CD4-positive, alpha-beta T cell treated with Interleukin-21 for 1 hour (primary cell): ENCODE measurements at places on chromosomes 3 and 15.

DNA sequence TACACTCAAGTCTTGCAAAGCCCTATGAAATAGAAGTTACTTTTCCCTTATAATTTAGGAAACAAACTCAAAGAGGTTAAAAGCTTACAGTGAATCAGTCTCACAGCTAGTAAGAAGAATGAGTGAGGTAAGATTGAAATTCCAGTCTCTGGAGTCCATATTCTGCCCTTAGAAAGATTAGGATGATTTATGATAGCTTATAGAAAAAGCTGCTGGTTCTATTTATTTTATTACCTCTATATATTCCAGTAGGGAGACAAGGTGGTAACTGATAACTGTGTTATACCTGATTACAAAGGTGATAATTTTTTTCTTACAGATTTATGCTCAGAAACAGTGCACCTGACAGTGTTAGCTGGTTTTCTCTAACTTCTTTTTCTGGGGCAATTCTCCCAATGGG is 34.1 kb upstream of the SPESP1 start:
- DNase-seq, result no peak

DNA sequence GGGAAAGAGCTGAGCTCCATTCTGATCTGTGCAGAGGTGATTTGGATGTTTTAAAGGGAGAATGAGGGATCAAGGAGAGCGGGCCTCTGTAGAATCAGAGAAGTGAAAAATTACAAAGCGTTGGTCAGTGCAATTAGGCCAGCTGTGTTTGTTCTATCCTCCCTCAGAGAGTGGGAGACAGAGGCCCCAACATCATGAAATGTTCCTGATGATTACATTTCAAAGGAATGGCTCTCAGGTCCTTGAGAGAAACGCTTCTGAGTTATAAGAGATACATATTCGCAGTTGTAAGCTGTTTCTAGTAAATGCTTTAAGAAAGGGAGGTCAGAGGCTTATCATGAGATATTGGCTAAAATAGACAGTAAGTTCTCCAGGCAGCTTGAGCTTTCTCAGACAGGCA is 15.7 kb upstream of the CAND2 start:
- DNase-seq, result no peak

DNA sequence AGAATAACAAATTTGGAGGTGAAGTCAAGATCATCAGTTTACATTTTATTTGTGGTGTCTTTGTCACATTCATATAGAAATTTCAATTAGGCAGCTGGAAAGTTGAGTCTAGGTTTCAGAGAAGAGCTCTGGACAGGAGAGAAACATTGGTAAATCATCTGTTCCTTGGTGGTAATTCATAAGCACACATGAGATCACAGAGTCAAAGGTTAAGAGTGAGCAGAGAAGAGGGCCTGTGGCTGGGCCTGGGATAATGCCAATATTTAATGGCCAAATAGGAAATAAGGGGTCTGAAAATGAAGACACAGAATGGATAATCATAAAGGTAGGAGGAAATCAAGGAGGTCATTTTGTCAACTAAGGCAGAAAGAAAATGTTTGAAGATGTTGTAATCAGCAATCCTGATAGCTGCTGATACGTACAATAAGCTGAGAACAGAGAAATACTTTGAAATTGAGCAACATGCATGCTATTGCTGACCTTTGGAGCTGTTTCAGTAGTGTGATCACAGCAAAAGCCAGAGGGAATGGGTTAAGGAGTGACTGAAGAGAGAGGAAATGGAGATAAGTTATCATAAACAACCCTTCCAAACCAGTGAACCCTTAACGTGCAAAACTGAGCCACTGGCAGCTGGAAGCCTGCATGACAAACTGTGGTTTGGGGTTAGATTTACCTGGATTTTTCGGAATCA is 692.8 kb downstream of the AGBL1 start:
- DNase-seq, result no peak

DNA sequence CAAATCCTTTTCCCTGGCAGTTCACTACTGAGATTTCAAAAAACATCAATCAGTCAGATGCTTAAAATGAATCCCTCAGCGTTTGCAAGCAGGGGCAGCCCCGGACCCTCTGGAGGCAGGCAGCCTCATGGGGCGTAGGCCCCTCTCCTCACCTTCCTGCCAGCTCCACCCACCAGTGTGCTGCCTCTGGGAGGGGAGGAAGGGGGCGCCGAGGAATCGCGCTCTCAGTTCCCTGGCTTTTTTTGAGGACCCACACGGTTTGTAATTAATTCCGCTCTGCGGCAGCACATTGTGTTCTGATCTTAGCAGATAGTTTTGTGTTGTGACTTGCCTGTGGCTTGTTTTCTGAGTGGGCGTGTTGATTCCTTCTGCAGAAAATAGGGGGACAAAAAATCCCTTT is 159.9 kb downstream of the KLF13 start:
- DNase-seq, result no peak

- no peak for DNase-seq
Observed at GRCh38 chr3:183553334-183554026, 2.0 kb downstream of the KLHL6 start.

DNA sequence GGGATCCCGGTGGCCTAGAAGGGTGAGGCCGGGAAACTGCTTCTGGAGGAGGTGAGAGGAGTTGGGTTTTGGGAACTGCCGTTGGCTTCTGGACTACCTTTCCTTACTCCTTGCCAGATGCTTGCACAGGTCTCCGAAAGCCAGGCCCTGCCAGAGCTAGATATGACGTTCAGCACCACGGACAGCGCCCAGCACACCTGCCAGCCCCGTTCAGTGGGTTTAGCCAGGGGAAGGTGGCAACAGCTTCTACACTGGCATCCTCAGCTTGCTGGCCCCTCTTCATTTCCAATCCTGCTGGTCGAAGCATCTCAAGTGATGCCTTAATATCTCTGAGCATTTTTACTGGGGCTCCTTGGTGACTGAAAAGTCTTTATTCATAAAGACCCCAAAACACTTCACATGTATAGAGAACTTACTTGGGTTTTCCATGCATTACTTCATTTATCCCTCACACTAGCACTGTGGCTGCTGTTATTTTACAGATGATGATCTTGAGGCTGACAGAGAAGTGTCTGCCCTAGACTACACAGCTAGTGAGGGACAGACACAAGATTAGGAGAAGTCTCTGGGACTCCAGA is 21.9 kb downstream of the HCN4 start:
- peak; percentile 40 for DNase-seq

GRCh38 chr15:25863111-25863967 is at the start of gene ATP10A:
Gene ATP10A (minus strand): TSS chr15:25863327. CDS start chr15:25863096, 231 bp downstream.
- peak; percentile 57 for DNase-seq

DNA sequence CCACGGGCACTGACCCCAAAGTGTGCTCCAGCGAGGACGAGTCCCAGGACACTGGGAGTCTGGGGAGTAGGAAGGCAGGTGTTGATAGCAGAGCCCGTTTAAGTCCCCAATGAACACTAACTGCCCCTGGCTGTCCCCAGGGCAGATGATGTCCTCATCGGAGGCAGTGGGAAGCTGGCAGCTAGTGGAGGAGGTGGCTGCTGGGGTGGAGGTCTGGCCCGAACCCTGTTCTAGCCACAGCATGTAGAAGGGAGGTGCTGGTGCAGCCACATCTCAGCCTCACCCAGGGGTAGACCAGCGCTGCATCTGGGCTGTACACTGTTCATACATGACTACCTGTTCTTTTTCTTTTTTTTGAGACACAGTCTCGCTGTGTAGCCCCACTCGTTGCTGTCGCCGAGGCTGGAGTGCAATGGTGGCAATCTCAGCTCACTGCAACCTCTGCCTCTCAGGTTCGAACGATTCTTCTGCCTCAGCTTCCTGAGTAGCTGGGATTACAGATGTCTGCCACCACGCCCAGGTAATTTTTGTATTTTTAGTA is 51.8 kb downstream of the KLF13 start:
- no peak for DNase-seq

DNA sequence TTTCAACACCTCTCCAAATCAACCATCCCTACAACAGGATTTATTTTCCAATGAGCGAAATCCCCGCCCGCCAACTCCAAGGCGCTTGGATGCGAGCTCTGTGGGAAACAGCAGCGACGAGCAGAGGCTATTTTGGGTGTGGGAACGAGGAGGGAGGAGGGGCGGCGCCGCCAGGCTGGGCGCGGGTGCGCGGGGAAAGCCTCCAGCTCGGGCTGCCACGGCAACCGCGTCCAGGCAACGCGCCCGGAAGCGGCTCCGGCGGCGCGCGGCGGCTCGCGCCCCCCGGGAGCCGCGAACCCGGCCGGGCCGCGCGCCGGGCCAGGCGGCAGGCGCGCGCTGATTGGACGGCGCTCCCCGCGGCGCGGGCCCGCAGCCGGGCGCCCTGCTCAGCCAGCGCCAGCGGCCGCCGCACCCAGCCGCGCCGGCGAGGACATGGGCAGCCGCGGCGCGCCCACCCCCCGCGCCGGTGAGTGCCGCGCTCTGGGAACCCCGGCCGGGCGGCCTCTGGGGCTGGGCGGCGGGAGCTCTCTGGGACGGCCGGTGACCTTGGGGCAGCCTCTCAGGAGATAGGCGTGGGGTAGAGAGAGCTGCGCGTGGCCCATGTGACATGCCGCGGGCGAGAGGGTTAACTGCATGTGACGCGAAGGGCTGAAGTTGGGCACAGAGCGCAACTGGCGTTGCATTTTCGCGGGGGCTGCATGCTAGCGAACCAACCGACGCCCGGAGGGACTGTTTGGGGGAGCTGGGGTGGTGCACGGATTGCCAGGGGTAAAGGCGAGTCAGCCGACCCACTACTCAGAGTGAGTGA is at the start of gene FAM81A:
TSS of gene FAM81A (plus strand) at position 370 of the 808 bp plus-strand sequence. CDS start 20,441 bp downstream, outside the sequence.
- DNase-seq, result peak; percentile 28
